ENCODE measurements at places on chromosomes 11 and 22.
A peak's percentile ranks its signal among the peaks of the same experiment; 100 is the strongest.

- DNase-seq, result no peak
Measured at GRCh38 chr11:85086504-85087284, 540.5 kb downstream of the DLG2 start.

- no peak for DNase-seq
Measured at GRCh38 chr11:130340671-130341319, 26.1 kb upstream of the ZBTB44 start.

GRCh38 chr11:31001427-31001826 lies 368.1 kb downstream of the DCDC1 start:
- no peak for DNase-seq

DNA sequence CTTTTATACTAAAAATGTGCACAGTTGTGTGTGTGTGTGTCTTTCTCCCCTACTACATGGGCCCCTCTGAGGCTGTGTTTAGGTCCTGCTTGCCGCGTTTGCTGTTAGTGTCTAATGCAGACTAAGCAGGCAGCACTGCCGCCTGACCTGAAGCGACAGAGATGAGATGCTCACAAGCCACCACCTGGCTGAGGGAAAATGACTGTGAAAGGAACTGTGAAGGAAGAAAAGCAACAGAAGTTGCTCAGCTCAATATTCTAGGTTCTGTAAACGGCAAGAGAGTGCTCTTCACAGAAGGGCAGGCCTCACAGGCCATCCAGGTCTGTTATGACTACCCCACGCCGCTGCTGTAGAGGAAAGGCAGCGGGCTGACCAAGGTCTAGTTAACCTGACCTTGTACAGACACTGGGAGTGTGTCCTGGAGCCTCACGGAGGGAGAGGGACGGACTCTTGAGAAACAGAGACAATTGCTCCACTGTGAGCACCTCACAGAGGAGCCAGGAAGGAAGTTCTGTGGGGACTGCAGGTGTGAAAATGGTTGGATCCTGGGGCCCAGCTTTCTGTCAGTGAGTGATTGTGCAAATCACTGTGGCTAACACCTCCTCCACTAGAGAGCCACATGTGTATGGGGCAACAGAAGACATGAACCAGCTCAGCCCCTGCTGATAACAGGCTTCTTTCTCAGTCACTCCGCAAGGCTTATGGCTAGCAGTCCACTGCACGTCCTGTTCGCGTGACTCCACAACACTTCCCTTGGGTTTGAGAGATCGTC lies 31.3 kb upstream of the YPEL1 start:
- peak; percentile 32 for DNase-seq

DNA sequence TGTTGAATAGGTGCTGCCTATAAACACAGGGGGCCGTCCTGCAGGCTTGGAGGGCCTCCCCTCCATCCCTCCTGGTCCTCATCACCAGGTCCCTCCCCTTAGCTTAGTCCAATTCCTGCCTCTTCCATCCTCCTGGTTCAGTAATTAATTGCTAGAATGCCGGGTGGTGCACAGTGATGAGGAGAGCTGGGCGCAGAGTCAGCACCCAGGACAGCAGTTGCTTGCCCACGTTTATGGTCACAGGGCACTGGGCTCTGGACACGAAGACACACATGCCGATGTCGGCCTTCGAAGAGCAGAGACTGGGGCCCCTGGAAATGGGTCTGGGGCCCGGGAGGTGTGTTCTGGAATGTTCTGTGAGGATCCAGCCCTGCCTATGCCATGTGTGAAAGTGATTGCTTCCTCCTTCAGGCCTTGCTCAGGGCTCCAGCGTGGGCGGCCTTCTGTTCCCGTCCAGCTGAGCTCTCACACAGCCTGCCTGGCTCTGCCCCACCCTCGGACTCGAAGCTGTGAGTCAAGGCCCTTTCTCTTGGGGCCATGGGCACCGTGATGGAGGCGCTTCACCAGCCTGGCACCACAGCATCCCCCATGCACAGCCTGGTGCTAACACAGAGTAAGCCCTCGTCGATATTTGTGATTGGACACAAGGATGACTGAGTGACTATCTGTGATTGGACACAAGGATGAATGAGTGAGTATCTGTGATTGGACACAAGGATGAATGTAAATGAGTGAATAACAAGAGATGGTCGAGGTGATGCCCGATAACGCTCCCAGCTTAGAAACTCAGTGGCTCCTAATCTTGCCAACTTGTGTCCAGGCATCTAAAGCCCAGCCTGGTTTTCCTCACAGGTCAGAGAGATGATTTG lies 884.7 kb downstream of the BRD1 start:
- no peak for DNase-seq

- DNase-seq, result no peak
Measured at GRCh38 chr11:18927550-18928322, 11.5 kb downstream of the MRGPRX1 start.

GRCh38 chr11:64225608-64226506 lies at the start of the genes NUDT22 and TRPT1:
TSS of gene NUDT22 (plus strand) at chr11:64226274. CDS start at chr11:64226653, 379 bp downstream.
TSS of gene TRPT1 (minus strand) at chr11:64226186. CDS start at chr11:64225860, 326 bp downstream.
- peak; percentile 96 for DNase-seq

DNA sequence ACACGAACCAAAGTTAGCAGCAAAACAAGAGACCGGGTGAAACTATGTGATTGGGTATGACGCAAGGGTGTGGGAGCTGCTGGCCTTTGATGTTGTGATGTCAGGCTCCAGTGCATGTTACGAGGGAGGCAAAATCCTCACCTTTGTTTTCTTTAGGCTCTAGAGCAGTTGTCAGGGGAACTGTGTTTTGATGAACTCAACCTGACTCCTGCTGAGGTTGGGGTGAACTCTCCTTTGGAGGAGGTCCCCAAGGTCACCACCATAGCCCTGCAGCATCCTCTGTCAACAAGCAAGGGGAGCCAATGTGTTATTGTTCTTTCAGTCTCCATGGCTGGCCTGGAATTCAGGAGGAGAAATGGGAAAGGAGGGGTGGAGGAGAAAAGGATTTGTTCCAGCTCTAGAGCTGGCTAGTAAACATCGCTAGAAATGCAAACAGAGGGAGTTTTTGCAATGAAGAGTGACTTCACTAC lies 33.8 kb downstream of the RASSF10 start:
- peak; percentile 50 for DNase-seq

GRCh38 chr11:123212406-123212805 lies 17.4 kb upstream of the CLMP start:
- no peak for DNase-seq

DNA sequence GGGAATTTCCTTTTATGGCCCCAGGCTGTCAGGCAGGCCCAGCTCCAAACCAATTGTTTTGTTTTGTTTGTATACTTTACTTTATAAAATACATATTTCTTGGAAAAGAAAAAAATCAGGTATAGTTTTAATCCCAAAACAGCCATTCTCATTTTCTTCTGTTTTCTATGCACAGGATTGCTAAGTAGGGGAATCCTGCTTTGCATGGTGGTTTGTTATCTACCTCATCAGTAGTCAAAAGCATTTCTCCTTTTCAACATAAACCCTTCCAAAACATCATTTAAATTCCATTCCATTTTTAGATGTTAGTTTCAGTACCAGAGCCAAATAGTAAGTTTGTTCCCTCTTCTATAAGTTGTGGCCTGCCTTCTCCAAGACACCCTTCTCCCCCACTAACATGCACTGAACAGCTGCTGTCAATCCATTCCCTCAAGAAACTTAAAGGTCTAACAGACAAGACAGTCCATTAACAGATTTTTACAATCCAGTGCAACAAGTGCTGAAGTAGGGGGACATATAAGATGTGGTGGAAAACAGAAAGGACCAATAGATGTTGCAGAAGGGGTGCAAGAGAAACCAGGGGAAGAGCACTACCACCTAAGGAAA lies 3.7 kb downstream of the ILK start:
- peak; percentile 52 for DNase-seq

- no peak for DNase-seq
Measured at GRCh38 chr22:39710380-39711150, 140.0 kb downstream of the CACNA1I start.

- DNase-seq, result no peak
Measured at GRCh38 chr11:122331079-122331478, 215.1 kb upstream of the BLID start.

DNA sequence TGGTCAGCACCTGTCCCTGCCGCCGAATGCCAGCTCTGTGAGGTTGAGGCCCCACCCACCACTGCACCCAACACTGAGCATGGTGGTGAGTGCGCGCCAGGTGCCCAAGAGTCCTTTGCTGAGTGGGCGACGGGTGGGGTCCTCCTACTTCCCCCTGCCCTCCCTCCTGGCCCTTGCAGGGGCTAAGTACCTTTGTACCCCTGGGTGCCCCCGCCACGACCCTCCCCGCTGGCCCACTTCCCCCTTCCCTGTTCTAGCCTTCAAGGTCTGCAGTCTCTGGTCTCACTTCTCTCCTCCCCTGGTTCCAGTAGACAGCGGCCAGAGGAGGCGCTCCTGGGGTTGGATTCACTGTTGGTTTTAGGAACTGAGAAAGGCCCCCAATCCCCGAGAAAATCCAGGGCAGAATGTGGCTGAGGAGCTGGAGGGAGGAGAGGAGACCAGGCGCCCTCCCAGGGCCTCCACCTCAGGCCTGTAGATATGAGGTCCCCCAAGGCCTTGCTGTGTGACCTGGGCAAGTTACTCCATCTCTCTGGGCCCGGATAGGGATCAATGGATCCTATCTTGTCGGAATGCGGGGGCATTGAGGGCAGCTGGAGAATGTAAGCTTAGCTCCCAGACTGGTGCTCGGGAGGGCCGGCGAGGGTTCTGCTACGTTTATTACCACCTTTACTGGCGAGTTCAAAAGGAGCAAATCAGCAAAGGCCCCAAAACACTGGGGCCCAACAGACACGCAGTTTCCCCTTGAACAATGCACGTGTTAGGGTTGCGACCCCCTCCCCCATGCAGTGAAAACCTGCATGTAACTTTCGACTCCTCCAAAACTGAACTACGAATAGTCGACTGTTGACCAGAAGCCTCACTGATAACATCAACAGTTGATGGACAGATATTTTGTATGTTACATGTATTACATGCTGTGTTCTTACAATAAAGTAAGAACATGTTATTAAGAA lies 31.9 kb upstream of the SMIM38 start:
- DNase-seq, result no peak

- no peak for DNase-seq
Measured at GRCh38 chr11:79939111-79939510, 498.3 kb upstream of the TENM4 start.

DNA sequence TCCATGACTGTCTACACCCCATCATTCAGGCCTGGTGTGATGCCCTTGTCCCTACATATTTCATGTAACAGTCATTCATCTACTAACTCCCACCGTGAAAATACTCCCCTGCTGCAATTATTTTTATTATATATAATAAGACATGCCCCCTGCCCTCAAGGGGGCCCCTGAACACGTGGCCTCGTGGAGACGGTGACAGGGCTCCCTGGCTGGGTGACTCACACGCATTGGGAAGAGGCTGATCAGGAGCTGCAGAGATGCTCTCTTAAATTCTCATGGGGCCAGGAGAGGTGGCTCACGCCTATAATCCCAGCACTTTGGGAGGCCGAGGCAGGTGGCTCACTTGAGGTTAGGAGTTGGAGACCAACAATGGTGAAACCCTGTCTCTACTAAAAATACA lies 88.6 kb downstream of the ST3GAL4 start:
- no peak for DNase-seq

DNA sequence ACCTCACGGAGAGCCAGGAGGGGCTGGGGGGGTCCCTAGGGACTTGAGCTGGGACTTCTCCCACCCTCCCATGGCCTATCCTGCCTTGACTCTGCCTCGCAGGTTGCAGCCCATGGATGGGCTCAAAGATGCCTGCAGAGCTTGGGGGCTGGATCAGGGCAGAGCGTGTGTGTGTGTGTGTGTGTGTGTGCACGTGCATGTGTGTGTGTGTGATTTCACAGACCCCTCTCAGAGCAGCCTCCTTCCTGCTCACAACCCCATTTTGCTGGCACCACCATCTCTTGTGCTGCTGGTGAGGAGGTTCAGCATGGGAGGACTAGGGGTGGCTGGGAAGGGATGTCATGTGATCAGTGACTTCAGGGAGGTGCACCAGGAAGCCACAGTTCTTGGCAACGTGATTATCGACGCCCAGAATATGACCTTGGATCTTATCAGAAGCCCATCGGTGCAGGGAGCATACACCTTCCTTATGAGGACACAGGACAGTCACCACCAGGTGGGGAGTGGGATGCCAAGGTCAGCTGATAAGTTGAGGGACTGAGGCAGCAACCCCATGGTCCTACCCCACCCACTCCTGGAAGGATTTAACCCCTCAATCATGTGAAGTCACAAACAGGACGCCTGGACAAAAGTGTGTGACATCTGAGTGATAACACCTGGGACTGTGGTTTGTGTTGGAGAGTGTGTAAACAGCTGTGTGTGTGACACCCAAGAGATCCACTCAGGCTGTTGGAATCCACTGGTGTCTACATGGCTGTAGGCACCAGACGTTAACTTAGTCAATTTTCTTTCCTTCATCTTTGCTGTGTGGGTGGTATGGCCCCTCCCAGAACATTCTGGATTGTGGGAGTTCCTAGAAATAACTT lies 1.8 kb upstream of the NAALADL1 start:
- DNase-seq, result no peak

DNA sequence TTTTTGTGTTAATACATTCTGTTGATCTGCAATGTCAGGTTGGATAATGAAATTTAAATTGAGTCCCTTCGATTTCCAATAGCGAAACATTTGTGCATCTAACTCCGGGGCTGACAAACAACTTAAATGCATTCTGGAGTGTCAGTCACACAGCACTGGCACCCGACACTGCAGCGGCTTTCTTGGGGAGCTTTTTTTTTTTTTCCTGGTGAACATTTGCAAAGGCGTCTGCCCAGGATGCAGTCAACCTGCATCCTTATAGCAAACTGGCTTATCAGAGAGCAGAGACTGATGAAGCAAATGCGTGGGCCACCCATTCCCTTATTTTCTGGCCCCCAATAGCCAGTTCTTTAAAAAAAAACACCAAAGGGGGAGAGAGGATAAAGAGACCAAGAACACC lies 1167.7 kb downstream of the LRRC4C start:
- DNase-seq, result no peak

GRCh38 chr11:19920982-19921381 lies 208.3 kb downstream of the NAV2 start:
- DNase-seq, result no peak

GRCh38 chr11:8068605-8069221 lies 12.3 kb upstream of the TUB start:
- DNase-seq, result no peak

DNA sequence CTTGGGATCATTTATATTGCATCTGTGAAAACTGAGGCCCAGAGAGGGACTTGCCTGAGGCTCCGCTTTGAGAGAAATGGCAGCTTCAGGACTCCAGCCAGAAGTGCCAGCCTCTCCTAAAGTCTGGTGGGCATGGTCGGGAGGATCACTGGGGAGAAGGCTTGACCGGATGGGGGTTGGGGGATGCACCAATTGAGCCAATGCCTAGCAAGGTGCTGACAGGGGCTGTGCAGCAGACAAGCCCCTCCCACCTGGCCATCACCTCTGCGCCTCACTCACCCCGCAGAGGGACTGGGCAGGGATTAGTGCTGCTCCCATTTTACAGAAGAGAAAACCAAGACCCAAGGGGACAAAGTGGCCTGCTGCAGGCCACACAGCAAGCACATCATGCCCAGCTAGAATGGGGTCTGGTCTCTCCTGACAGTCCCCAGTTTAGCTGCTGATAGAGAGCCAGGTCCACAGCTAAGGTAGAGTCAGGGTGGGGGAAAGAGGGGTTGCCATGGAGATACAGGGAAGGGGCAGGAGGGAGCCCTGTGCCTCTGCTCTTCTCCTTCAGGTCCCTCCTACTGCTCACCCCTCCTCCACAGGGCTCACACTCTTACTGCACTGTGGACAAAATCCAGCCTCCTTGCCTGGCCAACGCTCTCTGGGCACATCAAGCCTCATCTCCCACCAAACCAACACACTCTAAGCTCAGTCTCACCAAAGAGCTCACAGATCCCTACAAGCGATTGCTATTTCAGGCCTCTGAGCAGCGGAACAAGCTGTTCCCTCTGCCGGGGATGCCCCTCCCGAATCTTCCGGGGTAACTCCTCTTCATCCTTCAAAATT lies 29.5 kb downstream of the TEF start:
- no peak for DNase-seq

All from stomach (tissue), 19 donors.